Fibroblast of lung (primary cell): ENCODE measurements at places on chromosomes 6 and 20. TPM values are rescaled to one million over a fixed set of nuclear protein-coding genes. Genes with fewer than 3 reads are reported as not detected.

HLA-G gene
- not detected in 2 replicates for total RNA-seq

DNA sequence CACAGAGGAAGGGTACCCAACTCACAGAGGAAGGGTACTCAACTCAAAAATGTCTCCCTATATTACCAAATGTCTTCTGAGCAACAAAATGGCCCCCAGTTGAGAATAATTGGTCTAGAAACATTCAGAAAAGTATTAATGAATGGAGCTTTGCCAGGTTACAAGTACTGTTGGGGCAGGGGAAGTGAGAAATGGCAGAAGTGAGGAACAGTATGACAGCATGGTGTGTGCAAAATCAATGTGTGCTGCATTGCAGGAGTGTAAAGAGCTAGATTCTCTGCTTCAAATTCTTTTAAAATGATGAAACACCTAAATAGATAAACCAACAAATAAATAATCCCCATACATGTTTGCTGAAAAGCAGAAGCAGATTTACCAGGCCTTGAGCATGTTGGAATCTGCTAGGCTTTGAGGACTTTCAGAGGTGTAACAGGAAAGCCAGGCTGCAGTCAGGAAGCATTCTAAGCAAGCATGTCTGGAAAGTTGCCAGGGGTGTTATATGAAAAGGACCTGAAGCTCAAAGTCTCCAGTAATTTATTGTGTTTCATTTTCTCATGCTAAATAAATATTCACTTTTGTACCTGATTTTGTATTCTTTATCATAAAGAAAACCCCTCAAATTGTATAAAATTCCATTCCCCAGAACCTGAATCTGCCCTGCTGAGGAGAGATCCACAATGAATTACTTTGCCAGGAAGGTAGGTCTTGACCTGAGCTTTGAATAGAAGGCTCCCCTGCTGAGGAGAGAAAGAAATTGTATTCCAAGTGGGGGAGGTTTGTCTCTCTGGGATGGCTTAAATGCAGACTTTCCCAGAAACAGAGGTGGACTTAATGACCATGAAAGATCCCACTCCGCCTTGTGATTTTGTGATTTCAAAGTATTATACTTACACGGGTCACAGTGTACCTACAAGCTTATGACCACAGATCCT lies 265.0 kb upstream of the MARCKS start:
- peak; percentile 23 for DNase-seq

ZC3H12D gene
- under 0.01 and 0.17 TPM in 2 replicates for total RNA-seq

GRCh38 chr6:151445482-151445881 lies 6.4 kb downstream of the RMND1 start:
- DNase-seq: peak; percentile 58

DNA sequence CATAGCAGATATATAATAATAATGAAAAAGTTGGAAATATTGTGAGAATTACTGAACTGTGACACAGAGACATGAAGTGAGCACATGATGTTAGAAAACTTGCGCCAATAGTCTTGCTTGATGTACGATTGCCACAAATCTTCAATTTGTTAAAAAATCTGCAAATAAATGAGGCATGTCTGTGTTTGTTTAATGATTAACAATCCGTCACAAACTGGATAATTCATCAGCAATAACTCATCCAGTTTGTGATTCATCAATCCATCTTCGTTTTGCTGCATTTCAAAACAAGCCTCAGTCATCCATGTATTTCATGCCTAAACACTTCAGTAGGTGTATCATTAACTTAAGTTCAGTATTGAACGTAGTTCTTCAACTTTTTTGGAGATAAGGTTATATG lies 25.5 kb upstream of the SMIM26 start:
- DNase-seq: no peak

GRCh38 chr6:123715006-123715863 lies 78.5 kb upstream of the TRDN start:
- peak; percentile 1 for DNase-seq

DNA sequence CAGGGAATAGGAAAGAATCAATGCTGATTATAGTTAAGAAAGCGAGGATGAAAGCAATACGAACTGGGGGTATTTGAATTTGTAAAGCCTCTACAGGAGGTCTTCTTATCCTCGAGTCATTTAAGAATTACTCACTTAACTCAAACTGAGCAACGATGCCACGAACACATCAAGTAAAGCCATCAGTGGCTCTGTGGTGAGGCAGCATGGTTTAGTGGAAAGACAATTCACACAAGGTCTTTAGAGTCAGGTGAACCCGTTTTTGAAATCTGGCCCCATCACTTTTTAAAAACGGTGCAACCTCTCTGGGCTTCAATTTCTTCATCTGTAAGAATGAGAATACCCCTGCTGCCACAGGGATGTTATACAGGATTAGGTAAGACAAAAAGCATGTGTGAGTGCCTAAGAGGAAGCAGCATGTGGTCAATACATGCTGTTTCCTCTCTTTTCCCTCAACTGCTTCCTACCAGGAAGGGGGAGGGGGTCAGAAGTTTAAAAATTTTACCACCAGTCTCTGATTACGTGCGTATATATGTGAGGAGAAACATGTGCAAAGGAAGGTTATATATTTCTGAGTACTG lies 162.0 kb downstream of the BTBD9 start:
- no peak for DNase-seq

DNA sequence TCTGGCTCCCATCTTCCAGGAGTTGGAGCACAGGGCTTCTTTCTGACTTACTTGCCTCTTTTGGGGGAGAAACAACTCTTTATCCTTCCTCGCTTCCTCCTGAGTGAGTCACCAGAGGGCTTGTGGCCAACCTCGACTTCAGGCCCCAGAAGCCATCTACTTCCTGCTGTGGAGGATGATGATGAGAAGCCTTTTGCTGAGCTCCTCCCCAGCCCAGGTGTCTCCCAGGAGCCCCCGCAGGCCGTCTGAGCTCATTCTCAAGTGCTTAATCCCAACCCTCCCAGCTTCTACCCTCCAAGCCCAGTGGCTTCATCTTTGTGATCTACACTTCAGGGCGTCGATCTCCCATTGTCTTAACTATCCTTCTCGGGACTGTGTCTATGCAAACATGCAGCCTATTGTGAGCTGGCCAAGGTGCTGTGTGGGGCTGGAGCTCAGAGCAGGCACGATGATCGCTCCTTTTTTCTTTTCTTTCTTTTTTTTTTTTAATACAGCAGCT lies 27.9 kb downstream of the SDCBP2 start:
- DNase-seq: peak; percentile 53

- no peak for DNase-seq
Observed at GRCh38 chr6:160076009-160076408, 45.6 kb upstream of the SLC22A1 start.

TINAG gene
- not detected in 2 replicates for total RNA-seq

DNA sequence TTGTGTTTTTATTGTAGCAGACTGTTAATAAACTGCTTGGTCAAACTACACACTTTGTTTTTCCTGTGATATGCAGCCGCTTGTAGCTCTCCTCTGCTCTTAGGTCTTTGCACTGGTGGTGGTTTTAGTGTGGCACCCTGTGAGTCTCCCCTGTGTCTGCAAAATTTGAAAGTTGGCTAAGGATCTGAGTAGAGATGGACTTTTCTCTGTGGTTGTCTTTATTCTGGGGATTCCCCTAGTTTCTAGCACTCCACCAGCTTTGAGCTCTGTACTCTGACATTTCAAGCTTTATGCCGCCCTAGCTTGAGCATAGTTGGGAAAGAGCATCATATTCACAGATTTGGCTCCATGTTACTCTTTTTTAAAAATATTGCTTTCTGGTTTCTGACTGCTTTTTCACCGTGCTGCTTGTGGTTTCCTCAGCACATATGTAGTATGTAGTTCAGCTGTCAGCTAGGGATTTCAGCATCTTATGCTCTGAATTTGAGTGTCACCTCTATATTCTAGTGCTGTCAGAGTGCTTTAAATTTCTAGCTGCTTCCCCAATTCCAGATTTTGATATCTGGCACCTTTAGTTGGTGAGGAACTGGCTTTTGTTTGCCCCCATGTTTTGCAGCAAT lies 25.4 kb downstream of the CDYL start:
- DNase-seq: no peak

DNA sequence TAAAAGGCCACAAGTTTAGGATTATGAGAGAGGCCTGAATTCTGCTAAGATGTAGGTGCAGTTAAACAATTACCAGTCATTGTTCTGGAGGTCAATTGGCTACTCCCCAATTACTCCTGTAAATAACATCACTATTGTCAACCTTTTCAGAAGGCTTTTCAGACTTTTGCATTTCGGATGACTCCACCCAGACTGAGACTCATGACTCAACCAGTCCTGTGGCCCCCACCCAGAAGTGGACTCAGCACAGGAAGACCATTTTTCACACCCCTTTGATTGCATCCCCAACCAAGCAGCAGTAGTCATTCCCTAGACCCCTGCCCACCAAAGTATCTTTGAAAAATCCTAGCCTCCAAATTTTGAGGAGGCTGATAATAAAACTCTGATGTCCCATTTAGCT lies 139.3 kb upstream of the SLC22A16 start:
- no peak for DNase-seq

SASH1 gene
- 21.3 and 38.6 TPM in 2 replicates for total RNA-seq

DNA sequence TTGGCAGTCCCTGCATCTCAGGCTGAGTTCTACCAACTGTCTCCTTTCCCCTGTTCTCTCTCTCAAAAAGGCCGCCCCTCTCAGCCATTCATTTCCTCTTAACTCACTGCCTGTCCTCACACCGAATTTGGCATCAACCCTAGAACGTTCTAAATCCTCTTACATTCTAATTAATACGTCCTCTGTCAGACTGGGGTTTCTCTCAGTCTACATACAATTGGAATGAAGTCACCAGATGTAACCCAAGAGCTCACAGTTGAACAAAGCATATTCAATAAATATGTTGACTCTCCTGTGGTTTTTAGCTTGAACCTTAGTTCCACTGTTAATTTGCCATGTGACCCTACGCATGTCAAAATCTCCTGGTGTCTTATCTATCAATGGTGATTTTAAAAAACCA lies 269.6 kb downstream of the CLIC5 start:
- DNase-seq: peak; percentile 88

- DNase-seq: no peak
Observed at GRCh38 chr20:18847226-18847755, 33.7 kb downstream of the SCP2D1 start.

DNA sequence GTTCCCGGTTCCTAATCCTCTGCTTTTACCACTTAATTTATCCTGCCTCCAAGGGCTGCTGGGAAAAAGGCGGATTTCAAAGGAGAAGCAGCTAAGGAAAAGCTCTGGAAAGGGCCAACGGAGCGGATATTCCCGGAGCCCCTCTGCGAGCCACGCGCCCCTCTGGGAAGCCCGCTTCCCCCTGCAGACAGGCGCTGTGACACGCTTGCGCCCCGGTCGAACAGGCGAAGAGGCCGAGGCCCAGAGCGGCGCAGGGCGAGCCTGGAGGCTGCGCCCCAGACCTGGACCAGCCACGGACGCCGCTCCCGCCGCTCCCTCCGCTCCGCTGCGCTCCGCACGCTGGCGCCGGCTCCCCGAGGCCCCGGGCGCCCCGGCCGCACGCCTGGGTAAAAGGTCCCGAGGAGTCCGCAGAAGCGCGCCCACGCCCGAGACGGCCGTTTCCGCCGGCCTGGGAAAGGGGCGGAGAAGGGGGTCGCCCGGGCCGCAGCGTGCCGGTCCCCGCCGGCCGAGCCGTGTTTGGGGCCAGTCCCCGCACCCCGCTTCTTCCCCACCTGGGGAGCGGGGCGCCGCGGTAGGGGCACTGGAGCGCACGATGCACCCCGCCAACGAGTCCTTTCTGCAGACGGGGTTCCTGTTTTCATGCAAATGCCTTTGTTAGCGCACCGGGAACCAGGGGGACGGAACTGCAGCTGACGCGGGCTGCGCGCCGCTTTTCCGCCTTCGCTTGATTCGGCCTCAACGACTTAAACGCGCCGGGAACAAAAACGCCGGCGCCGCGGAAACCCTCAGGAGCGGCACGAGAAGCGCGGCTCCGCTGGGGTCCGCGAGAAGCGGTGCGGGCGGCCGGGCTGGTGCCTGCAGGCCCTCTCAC lies 91.9 kb upstream of the SIRPA start:
- peak; percentile 77 for DNase-seq

GRCh38 chr6:83849127-83849526 lies 4.0 kb upstream of the RIPPLY2 start:
- no peak for DNase-seq

DNA sequence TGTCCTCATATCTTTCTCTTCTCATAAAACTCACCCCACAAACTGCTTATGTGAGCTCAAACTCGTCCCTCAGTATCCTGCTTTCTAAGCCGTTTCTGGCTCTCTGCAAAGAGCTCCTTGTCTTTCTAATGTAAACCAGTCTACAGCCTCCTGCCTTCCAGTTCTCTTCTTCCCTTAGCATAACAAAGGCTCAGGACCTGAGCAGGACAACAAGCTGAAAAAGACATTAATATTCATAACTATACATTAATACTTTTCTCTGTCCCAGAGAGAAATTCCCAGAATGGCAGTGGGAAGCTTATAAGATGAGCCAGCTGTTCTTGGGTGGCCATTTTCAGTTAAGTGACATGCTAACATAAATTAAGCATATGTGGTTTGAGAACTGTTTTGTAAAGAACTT lies 207.0 kb upstream of the TCF21 start:
- DNase-seq: no peak

GRCh38 chr6:71137973-71138372 lies 150.6 kb upstream of the OGFRL1 start:
- no peak for DNase-seq

PRND gene
- total RNA-seq: not detected in 2 replicates

GRCh38 chr6:31308845-31309175 lies 36.9 kb upstream of the HLA-C start:
- DNase-seq: no peak

HBS1L gene
- 88.6 and 118 TPM in 2 replicates for total RNA-seq

SMLR1 gene
- not detected in 2 replicates for total RNA-seq

- no peak for DNase-seq
Observed at GRCh38 chr6:36556281-36556680, 9.0 kb upstream of the STK38 start.

TPX2 gene
- 5.4 and 21.0 TPM in 2 replicates for total RNA-seq

LY6G5C gene
- 0.51 and 0.83 TPM in 2 replicates for total RNA-seq

MPIG6B gene
- not detected in 2 replicates for total RNA-seq

GRCh38 chr20:2314759-2315439 lies 19.1 kb downstream of the TGM3 start:
- DNase-seq: peak; percentile 1

DNA sequence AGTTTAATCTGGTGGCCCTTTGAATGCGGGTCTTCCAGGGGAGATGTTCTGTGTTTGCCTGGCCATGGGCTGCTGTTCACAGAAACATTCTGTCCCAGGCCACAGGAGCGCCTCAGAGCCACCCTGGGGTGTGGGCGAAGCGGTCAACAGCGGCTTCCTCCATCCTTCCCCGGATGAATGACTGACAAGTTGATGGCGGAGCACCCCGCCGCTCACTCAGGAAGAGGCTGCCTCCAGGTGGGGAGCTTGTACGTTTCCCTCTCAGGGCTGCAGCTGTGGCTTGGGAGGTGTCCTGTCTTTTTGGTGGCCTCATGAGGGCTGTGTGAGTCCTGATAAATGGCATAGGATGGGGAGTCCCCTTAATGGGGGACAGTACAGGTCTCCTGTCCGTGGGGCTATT lies 178.4 kb downstream of the NRN1 start:
- no peak for DNase-seq

GRCh38 chr6:65786815-65787214 lies 79.8 kb upstream of the EYS start:
- no peak for DNase-seq

- DNase-seq: no peak
Observed at GRCh38 chr6:7540595-7540994, 876 bp upstream of the DSP start.

CST2 gene
- total RNA-seq: not detected in 2 replicates

ASIP gene
- not detected in 2 replicates for total RNA-seq

- peak; percentile 79 for DNase-seq
Observed at GRCh38 chr6:28281288-28282064, at the start of gene PGBD1. Gene PGBD1 (plus strand): TSS chr6:28281572. CDS start chr6:28283814, 2,242 bp downstream.

GRCh38 chr20:49916146-49917002 lies 1.0 kb upstream of the SPATA2 start:
- DNase-seq: no peak

- no peak for DNase-seq
Observed at GRCh38 chr6:157510323-157511188, 129.6 kb downstream of the ZDHHC14 start.

KCNB1 gene
- total RNA-seq: under 0.01 TPM in 2 replicates
